ENCODE measurements at places on chromosomes 4 and X.

DNA sequence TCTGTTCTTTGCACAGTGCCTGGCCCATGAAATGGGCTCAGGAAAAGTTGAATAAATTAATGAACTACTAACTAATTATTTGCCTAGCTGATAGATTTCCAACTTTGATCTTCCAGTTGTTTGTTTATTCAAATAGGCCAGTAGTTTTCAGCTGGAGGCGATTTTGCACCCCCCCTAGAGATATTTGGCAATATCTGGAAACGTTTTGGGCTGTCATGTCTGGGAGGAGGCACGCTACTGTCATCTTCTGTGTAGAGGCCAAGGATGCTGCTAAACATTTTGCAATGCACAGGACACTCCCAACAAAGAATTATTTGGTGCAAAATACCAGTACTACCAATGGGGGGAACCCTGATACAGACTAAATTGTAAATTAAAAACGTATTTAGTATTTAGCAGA is 81.9 kb downstream of the VCX2 start:
- DNase-seq = no peak

DNA sequence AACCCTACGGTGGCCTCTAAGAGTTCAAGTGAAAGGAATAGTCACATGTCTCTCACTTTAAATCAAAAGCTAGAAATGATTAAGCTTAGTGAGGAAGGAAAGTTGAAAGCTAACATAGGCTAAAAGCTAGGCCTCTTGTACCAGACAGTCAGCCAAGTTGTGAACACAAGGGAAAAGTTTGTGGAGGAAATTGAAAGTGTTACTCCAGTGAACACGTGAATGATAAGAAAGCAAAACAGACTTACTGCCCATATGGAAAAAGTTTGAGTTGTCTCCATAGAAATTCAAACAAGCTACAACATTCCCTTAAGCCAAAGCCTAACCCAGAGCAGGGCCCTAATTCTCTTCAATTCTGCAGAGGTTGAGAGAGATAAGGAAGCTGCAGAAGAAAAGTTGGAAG is 51.5 kb upstream of the RAB9B start:
- DNase-seq = no peak

DNA sequence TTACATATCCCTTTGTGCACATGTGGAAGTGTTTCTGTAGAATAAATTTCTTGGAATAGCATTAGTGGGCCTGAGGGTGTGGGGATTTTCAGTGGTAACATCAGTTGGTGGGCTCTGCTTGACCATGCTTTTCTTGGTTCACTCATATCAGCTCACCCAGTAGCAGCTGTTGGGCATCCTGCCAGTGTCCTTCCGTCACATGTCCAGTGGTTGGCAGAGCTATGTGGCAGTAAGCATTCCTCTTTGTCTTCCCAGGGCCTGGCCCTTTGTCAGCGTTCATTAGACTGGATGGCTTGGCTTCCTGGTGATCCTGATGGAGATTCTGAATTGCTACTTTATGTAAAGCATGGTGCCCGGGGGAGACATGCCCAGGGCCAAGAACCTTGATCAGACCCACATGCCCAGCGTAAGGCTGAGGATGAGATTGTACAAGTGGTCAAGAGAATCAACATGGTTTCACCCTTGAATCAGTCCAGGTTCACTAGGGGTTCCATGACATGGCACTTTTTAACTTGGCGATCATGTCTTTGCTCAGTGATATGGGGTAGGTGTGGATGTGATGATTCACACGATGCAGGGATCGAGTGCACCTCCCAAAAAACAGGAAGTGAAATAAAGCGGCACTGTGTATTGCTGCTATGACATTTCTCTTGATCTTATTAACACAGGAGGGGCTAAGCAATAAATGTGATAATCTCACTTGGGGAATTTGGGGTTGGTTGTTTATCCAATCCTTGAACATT is 72.1 kb upstream of the IGFBP7 start:
- DNase-seq = peak; percentile 12

DNA sequence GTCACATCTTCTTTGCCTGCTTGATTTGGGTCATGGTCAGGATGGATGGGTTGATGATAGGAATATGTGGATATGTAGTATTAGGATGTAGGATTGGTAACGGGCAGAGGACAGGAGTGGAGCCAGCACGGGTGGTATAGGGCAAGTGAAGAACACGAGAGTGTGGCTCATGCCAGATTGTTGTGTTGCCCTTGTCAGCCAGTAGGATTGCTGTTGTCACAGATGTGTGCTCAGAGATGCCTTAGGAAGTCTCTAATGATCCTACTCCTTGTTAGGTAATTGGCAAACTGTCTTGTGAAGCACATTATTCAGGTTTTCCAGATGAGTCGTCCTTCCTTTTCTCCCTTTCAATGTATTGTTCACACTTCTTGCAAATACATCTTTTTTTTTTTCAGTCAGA is 5.5 kb downstream of the ATP10D start:
- peak; percentile 51 for DNase-seq

GRCh38 chr4:183989931-183990330 is 84.8 kb downstream of the STOX2 start:
- DNase-seq = no peak

DNA sequence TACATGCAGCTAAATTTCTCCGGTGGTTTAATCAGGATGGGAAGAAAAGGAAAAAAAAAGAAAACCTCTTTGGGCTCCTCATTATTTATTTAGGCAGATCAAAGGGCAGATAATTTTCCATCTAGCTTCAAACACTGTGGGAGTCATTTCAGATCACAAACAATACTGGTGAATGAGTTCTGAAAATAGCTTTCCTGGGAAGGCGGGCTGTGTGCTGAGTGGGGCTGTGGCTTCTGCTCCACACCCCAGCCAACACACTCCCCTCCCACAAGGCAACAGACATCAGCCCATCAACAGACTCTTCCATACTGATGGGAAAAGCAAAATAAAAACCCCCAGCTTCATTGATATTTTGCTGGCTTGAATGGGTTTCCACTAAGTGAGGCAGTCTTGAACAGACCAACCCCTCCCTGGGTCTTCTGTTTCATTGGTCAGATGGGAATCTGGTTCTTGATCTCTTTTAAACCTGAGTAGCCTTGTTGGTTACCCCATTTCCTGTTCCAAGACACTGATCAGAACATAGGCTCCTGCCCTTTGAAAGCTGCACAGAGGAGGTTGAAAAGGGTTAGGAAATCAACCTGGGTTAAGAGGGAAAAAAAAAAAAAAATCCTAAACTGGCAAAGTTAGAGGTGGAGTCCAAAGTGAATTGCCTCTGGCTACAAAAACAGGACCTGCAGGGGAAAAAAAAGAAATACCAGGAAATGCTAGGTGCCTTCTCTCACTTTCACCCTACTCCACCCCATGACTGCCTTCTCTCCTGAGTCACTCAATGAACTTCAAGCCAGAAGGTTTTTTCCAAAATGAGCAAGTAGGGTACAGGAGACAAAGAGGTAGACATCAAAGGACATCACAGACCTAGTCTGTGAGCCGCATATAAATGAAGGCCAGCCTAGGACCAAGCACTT is 20.0 kb downstream of the AMOT start:
- DNase-seq = peak; percentile 65

- DNase-seq = no peak
These were observed 365.5 kb downstream of the CXXC4 start for GRCh38 chr4:104129243-104129642.

Data from kidney tubule cell (primary cell).